ENCODE measurements at places on chromosomes 1 and 21.
A peak's percentile ranks its signal among the peaks of the same experiment; 100 is the strongest.

DNA sequence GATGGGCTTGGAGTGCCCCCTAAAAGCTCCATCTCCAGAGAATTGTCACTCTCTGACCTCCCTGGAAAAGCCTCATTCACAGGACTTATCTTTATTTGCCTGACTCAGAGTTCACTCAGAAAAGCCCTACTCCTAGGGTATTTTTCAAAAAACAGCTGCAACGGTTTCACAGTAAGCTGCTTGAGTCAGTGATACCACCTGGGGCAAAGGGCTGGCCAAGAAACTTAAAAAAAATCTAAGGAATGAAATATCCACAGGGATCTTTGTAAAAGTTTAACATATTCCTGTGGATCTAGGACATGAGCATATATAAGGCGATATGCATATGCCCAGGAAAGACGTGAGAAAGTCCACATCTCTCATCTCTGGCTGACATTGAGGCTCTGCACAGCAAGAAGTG, 33.8 kb upstream of the TSPAN2 start:
- no peak for DNase-seq

DNA sequence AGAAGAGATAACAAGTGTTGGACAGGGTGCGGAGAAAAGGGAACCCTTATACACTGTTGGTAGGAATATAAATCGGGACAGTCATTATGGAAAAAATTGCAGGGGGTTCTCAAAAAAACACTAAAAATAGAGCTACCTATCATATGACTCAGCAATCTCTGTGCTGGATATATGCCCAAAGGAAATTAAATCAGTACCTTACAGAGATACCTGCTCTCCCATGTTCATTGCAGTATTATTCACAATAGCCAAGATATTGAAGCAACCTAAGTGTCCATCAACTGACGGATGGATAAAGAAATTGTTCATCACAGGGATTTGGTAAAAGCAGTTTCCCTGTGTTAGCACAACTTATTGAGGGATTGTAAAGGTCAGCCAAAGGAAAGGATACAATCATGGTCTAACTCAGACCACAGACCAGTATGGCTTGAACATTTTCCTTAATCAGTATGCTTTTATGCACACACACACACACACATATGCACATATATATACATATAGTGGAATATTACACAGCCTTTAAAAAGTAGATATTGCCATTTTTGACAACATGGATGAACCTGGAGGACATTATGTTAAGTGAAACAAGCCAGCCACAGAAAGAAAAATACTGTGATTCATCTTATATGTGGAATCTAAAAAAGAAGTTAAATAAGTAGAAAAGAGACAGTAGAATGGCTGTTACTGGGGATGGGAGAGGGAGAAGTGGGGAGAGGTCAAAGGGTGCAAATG, 44.2 kb upstream of the IRF2BP2 start:
- DNase-seq: no peak

DNA sequence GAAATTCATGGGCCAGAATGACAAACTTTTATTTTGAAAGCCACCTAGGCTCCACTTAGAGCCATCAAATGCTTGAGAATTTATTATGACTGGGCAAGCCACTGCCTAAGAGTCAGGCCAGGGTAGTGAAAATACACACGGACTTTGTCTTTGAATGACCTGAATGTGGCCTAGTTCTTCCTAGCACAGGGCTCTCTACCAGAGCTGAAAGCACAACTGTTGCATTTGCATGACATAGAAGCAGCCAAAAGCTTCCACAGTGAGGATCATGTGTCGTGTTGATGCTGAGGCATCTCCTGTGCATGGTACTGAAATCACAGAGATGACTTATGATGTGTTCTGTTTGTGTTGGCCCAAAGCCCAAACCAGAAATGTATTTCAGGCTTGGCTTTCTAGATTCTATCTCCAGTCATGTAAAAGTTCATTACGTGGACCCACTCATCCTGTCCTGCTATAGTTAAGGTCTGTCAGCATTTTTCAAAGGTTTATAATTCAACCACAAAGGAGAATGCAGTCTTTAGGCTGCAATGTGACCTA, 164.0 kb upstream of the UBE2U start:
- DNase-seq: peak; percentile 79

- no peak for DNase-seq
Measured at GRCh38 chr1:99670583-99670982, 24.7 kb downstream of the PALMD start.

- DNase-seq: no peak
Measured at GRCh38 chr21:33157303-33157702, 72.4 kb upstream of the IFNAR2 start.

DNA sequence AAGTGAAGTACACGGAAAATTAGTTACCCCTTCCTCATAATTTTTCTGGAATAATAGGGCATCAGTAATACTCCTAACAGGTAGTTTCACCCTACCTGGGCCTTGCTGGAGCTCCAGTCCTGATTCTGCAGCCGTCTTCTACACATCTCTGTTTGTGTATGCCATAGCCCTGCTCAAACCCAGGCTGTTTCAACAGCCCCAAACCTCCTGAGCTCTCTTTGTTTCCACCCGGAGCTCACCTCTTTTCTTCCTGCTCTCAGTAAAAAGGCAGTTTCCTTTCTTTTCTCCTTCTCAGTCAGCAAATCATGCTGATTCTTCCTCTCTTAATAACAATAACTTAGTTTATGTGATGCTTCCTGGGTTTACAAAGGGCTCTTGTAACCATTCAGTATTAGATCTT, 355.1 kb upstream of the RUNX1 start:
- no peak for DNase-seq

- DNase-seq: no peak
Measured at GRCh38 chr1:206975306-206975705, 5.0 kb upstream of the FCAMR start.

- DNase-seq: no peak
Measured at GRCh38 chr1:162166917-162167615, 97.6 kb downstream of the NOS1AP start.

GRCh38 chr1:218164930-218165700, 120.0 kb upstream of the RRP15 start:
- no peak for DNase-seq

GRCh38 chr1:241077386-241078147, 279.4 kb downstream of the RGS7 start:
- peak; percentile 60 for DNase-seq

DNA sequence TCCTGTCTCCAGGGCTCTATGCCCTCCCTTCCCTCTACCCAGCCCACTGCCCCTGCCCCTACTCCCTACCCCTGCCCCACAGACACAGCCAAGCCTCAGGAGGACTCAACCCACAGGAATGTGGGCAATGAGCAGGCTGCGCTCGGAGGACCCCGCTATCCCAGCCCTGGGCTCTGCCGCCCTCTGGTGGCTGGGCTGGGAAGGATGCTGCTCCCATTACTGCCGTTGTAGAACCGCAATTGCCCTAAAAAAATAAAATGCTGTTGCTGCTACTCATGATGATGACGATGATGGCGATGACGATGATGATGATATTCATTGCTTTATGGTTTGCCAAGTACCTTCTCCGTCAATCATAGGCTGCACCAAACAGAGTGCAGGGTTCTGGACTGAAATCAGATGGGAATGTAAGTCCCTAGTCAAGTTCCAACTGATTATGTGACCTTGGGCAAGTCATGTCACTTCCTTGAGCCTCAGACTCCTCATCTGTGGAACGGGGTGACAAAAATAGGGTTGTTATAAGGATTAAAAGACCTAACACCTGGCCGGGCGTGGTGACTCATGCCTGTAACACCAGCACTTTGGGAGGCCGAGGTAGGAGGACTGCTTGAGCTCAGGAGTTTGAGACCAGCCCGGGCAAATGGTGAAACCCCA, 24.6 kb downstream of the ARHGEF19 start:
- DNase-seq: peak; percentile 66

GRCh38 chr1:215023155-215023832, 59.2 kb upstream of the KCNK2 start:
- no peak for DNase-seq

DNA sequence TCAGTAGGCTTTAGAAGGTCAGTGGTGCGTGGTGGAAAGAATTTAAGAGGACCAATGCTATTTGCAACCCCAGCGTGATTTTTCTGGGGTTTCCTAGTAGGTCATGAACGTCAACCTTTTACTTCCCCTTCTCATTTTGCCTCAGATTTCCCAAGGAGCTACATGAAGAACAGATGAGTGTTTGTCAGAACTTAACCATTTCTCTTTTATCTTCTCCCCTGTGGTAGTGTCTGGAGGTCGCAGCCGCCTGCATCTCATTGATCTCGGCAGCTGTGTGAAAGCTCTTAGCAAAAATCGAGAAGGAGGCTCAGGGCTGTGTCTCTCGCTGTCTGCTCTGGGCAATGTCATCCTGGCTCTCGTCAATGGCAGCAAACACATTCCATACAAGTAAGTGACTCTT, 491.1 kb downstream of the KIF26B start:
- DNase-seq: no peak

DNA sequence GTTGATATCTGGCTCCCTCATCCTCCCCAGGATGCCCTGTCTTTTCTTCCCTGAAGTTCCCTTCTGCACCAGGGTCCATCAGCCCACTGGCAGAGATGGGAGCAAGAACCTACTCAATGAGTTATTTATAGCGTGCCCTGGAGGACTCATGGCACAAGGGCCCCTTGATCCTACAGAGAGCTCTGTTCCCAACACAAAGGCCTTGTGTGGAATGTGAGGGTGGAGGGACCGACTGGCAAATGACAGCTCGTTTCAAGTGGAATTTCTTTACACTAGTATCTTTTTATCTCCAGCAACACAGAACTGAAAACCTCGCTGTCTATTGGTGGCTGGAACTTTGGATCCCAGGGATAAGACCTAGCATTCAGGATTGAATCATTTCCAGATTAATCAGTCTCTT, 22.4 kb downstream of the CHI3L2 start:
- peak; percentile 76 for DNase-seq

- no peak for DNase-seq
Measured at GRCh38 chr1:75612976-75613375, 2.1 kb upstream of the SLC44A5 start.

All from COLO829 (cell line).